ENCODE measurements at places on chromosomes 2 and 18. TPM values are rescaled to one million over a fixed set of nuclear protein-coding genes. Genes with fewer than 3 reads are reported as not detected.

The C2orf72 gene
- 7.5 TPM for total RNA-seq

The INHA gene
- total RNA-seq = 0.52 TPM

The CDH2 gene
- total RNA-seq = 42.7 TPM

The LIMS4 gene
- total RNA-seq = 0.60 TPM

The PAIP2B gene
- 0.23 TPM for total RNA-seq

The NPC1 gene
- 115 TPM for total RNA-seq

The LAMA3 gene
- 64.3 TPM for total RNA-seq

The PAX8 gene
- 0.98 TPM for total RNA-seq

The SPATA3 gene
- not detected for total RNA-seq

The ALK gene
- not detected for total RNA-seq

The MAL gene
- total RNA-seq = 0.26 TPM

The DSC2 gene
- total RNA-seq = 1.00 TPM

The SELENOI gene
- total RNA-seq = 14.5 TPM

The MBD1 gene
- 35.5 TPM for total RNA-seq

The IGFBP2 gene
- 94.5 TPM for total RNA-seq

The MGAT4A gene
- 2.6 TPM for total RNA-seq

The FBXO11 gene
- 37.1 TPM for total RNA-seq
